ENCODE measurements at places on chromosomes 2 and 18.

- no peak for DNase-seq
Measured at GRCh38 chr18:62435435-62436031, 87.3 kb upstream of the ZCCHC2 start.

GRCh38 chr2:96236882-96237281, 28.3 kb upstream of the STARD7 start:
- no peak for DNase-seq

DNA sequence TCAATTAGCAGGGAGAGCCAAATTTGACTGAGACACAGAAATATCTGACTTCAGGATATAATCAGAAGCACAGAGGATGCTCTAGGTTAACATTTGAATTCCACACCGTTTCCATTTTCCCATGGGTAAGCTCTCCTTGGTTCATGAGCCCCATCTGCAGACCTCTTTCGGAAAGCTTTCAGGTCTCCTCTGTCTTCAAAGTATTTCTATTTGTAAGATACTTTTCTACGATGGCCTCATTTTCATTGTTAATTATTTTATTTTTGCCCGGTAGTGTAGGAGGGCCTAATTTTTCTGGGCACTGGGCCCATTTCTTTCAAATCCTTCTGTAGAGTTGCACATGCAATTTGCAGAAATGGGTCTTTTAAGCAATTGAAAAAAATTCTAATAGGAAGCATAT, 53.8 kb downstream of the LRPPRC start:
- DNase-seq, result no peak

DNA sequence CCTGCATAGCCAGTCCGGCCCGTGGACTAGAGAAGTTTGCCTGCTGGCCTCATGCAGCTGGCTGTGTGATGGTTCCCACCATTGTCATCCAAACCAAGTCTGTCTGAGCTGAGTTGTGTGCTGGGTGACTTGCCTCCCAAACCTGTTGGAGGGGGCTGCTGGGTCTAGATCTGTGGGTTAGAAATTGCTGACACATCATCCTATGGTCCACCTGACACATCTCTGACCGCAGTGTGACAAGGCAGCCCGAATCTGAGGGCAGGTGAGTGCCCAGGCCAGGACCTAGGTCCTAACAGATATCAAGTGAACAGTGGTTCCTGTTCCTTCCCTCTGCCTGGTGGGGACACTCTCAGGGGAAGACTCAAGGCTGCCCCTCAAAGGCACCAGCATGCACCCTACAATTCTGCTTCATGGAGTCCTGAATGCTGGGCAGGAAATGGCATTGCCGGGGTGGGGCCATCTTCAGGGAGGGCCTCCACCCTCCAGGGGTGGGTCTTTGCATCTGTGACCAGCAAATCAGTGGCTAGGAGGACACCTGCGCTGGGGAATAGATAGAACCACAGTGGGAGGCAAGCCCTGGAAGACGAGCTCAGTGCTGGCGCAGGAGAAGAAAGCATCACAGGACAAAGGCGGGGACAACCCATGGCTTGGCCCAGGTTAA, 117.9 kb upstream of the ID2 start:
- DNase-seq, result no peak

- no peak for DNase-seq
Measured at GRCh38 chr2:231228974-231229529, 30.6 kb downstream of the ARMC9 start.

- DNase-seq, result no peak
Measured at GRCh38 chr2:105373895-105374401, 24.9 kb downstream of the FHL2 start.

GRCh38 chr18:3117493-3118192, 102.1 kb downstream of the MYOM1 start:
- DNase-seq, result no peak

GRCh38 chr2:241257419-241258032, 57.9 kb downstream of the HDLBP start:
- DNase-seq, result no peak

Data from T follicular helper cell (primary cell).